ENCODE measurements at places on chromosomes 5 and 9.

- no peak for DNase-seq
Observed at GRCh38 chr9:27483576-27483975, 40.5 kb upstream of the IFNK start.

DNA sequence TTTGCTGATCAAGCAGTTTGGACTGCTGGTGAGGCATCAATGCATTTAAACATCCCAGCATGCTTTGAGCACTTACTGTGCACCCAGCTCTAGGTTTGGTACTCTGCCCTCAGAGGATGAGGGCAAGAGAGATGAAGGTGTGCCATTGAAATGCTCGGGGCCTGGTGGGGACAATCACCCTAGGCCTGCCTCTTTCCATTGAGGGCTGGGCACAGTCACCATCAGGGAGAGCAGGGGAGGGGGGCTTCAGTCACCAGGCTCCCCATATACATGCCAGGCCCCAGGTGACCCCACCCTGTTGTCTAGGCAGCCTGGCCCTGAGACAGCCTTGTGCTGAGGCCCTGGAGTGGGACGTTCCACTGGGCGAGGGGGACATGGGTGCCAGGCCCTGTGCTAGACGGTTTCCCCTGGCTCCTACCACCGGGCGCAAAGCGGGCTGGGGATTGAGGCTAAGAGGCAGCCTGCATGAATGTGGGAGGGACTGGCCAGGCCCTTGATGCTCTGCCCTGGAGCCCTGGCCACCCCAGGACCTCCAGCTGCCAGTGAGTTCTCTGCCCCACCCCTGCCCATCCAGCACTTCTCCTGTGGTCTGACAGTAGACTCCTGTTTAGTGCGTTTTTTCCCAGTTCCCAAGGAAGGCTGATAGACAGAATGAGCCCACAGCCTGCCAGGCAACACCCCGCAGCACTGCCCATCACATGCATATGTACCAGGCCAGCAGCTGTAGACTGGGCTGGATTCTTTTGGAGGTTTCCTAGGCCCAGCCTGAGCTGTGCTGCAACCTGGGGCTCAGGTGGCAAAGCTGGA is 18.9 kb downstream of the TCF7 start:
- DNase-seq, result no peak

GRCh38 chr5:32259033-32259432 is 53.7 kb downstream of the MTMR12 start:
- DNase-seq, result no peak

- no peak for DNase-seq
Observed at GRCh38 chr9:128575916-128576315, 23.5 kb downstream of the SPTAN1 start.

DNA sequence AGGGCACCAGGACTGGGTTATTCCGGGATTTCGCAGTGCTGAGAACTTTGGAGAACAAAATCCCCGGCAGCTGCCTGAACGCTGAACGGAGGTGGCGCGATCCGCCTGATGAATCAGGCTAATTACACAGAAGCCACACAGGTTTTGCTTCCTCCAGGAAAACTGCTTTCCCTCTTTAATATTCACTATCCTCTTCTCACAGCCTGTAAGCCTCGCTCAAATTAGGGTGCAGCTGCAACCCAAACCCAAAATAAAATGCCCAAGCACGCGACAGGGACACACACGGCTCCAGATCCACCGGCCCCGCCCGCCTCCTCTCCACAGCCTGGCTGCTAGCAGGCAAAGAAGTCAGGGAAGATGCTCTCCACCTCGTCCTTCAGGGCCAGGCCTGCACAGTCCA is 6.0 kb downstream of the SOHLH1 start:
- DNase-seq, result no peak

- no peak for DNase-seq
Observed at GRCh38 chr9:99160173-99160572, 55.3 kb downstream of the TGFBR1 start.

GRCh38 chr9:78261403-78262001 is 25.6 kb downstream of the CEP78 start:
- DNase-seq, result no peak
